ENCODE measurements at places on chromosomes 11 and 22. TPM values are rescaled to one million over a fixed set of nuclear protein-coding genes. Genes with fewer than 3 reads are reported as not detected.

The LRP4 gene
- total RNA-seq, result 2.2 TPM

The ROBO4 gene
- total RNA-seq, result 0.59 TPM

The FAM118A gene
- total RNA-seq, result 23.9 TPM

DNA sequence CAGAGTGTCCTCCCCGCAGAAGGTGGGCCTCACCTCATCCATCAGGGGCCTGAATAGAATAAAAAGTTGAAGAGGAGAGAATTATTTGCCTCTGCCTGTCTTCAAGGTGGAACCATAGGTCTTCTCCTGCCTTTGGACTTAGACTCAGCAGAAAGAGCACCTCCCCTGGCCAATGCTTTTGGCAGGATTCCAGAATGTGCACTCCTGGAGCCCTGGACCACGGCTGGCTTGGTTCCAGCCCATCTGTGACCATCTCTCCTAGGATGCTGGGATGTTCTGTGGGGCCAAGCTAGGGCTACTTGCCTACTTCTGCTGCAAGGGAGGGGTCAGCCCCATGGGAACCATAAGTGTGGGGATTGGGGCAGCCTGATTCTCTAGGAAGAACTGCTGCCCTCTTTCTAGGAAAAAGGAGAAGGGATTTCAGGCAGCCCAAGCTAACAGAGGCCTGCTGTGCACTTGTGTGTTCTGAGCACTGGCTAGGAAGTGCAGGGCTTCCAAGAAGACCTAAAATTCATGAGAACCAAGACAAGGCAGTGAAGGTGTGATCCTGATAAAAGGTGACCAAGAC, 32.2 kb upstream of the SHANK2 start:
- peaks cover 18% of the 10 kb centered on the region for H3K4me1 ChIP-seq
- peaks cover 22% of the 10 kb centered on the region for H3K27me3 ChIP-seq
- no peak overlapping the region for H3K4me3 ChIP-seq
- no peak overlapping the region for H3K27ac ChIP-seq
- no peak for DNase-seq

DNA sequence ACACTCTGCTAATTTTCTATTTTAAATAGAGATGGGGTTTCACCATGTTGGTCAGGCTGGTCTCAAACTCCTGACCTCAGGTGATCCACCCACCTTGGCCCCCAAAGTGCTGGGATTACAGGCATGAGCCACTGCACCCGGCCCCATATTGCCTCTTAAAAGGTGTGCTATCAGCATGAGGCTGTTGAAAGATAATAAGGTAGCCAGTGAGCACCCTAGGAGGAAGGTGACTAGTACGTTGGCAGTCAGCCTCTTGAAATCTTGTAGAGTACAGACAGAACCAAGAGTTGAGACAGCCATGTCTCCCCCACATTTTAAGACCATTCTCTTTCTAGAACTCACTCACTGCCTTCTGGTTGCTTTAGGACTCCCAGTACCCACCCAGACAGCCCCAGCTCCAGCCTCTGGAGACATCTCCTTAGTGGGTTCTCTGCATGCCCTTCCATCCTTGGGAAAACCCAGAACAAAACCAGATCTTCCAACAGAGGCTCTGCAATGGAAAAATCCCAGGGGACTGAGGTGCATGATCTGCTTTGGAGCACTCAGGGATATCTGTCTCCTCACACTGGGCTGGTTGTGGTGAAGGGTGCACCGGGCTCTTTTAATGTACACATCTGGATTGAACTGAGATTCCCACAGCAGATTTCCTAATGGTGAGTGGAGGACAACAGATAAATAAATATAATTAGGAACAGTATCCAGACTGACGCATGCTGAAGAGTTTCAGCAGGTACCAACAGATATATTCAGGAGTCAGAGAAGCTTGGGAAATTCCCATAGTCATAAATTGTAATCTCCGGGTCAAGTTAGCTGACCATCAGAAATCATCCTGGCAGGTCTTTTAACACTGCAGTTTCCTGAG, 49.4 kb downstream of the LRRC74B start:
- no peaks in the 10 kb centered on the region for H3K4me1 ChIP-seq
- peaks cover under 1% of the 10 kb centered on the region for H3K27me3 ChIP-seq
- no peak for DNase-seq
- H3K4me3 ChIP-seq, result no peak overlapping the region

DNA sequence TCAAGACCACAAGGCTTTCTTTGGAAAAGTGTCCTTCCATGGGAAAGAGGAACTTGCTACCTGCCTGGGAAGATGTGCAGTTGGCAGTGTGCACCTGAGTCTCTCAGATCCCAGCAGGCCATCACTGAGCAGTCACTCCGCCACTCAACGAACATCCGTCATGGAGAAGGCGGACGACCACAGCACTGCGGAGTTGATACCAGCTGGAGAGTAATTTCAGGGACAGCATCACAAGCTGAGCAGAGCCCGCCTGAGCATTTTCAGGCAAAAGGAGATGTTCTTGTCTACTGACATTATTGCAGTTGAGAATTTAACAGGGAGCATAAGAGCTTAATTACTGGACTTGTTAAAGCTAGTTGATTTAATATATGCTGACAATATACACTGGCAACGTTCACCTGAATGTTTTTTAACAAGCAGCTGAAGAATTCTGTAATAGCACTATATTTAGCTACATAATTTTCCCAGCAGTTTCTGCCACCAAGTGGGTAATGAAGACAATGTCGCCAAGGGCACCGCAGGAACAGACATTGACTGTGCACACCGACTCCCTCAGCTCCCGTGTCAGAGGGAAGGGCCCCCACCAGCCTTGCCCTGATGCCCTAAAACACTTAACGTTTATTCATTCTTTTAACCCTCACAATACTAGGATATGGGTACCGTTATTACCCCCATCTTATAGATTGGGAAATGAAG, 52.4 kb upstream of the ARFGAP3 start:
- H3K36me3 ChIP-seq, result peaks cover 29% of the 10 kb centered on the region
- no peaks in the 10 kb centered on the region for H3K27me3 ChIP-seq
- H3K4me3 ChIP-seq, result no peak overlapping the region
- peak; percentile 41 for DNase-seq
- no peaks in the 10 kb centered on the region for H3K4me1 ChIP-seq

- no peak overlapping the region for H3K4me3 ChIP-seq
- H3K27ac ChIP-seq, result no peak overlapping the region
- no peaks in the 10 kb centered on the region for H3K4me1 ChIP-seq
- H3K36me3 ChIP-seq, result no peaks in the 10 kb centered on the region
- H3K27me3 ChIP-seq, result no peaks in the 10 kb centered on the region
Measured at GRCh38 chr11:134780486-134781147, 368.6 kb upstream of the B3GAT1 start.

- H3K4me1 ChIP-seq, result no peaks in the 10 kb centered on the region
- no peaks in the 10 kb centered on the region for H3K27me3 ChIP-seq
- no peak for DNase-seq
- peaks cover 48% of the 10 kb centered on the region for H3K36me3 ChIP-seq
Measured at GRCh38 chr11:43392713-43393112, 34.0 kb downstream of the TTC17 start.

DNA sequence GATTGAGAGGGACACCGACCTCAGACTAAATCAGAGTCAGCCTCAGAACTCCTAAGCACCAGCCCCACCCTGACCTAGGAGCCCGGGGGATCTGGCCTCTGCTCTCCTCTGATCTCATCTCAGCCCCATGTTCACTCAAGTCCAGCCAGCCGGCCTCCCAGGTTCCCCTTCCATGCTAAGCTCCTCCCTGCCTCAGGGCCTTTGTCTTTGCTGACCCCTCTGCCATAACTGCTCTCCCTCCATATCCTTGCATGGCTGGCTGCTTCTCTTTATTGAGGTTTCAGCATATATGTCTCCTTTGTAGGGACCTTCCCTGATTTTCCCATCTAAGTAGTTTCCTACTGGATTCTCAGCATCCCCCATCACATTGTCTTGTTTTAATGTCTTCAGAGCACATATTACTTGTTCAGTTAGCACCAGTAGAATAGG, 780 bp upstream of the SLC15A3 start:
- H3K4me1 ChIP-seq, result peaks cover 11% of the 10 kb centered on the region
- peak overlapping the region; percentile 62 for H3K27ac ChIP-seq
- H3K4me3 ChIP-seq, result peak overlapping the region; percentile 78
- H3K36me3 ChIP-seq, result no peaks in the 10 kb centered on the region
- H3K27me3 ChIP-seq, result no peaks in the 10 kb centered on the region
- no peak for DNase-seq

GRCh38 chr11:92841719-92842118, 127.7 kb upstream of the MTNR1B start:
- H3K4me1 ChIP-seq, result no peaks in the 10 kb centered on the region
- H3K27me3 ChIP-seq, result no peaks in the 10 kb centered on the region
- H3K27ac ChIP-seq, result no peak overlapping the region
- H3K4me3 ChIP-seq, result no peak overlapping the region

DNA sequence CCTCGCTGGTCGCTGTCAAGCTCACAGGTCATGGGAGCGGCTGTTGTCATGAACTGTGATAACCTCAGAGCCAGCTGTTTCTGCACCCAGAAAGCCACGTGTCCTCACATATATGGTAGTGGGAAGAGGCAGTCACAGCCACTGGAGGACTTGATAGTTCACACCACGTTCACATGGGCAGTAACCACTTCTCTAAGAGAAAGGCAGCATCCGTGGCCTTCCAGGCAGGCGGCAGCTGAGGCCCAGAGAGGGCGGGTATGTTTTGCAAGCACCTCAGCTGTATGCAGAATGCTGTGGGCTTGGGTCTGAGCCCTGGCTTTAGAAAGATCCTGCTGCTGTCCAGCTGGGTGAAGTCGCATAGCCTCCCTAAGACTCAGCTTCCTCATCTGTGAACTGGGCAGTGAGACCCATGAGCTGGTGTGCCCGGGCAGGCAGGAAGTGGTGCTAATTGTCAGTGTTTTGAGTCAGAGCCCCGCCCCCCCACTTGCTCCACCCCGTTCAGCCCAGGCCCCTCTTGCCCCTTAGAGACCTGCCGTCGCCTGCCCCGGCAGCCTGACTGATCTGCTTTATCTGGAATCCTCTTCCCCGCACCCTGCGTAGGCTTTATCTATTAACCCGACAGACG, 13.3 kb downstream of the TTC38 start:
- H3K4me1 ChIP-seq, result no peaks in the 10 kb centered on the region
- DNase-seq, result peak; percentile 52
- peaks cover 50% of the 10 kb centered on the region for H3K36me3 ChIP-seq
- no peaks in the 10 kb centered on the region for H3K27me3 ChIP-seq

DNA sequence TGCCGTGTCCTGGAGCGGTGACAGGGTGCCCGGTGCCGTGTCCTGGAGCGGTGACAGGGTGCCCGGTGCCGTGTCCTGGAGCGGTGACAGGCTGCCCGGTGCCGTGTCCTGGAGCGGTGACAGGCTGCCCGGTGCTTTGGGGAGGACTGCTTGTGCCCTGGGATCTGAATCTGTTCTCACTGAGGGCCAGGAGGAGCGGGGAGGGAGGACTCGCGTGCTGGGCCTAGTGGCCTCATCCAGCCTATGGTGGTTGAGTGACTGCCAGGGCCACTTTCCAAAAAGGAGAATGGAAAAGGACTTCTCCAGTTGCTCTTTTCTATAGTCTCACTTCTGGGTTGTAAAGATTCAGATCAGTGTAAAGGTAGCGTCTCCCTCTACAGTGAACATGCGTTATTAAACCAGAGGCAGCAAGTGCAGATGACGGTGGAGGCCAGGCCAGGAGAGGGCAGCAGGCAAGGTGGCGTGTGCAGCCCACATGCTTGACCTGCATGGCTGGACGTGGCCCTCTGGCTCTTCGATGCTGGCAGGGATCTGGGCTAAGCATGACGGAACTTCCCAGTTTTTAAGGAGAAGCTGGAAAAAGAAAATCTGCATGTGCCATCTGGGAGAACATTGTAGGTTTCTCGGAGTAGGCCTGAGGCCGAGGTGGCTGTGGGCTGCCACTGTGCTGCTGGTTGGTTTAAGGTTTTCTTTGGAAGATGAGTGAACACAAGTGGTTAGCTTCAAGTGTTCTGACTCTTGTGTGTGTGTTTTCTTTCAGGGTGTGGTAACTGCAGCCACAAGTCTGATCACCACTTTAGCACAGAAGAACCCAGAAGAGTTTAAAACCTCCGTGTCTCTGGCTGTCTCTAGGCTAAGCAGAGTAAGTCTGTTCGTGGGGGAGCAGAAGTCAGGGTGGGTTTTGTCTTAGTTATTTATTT, 55.0 kb downstream of the AP2A2 start:
- DNase-seq, result peak; percentile 97
- H3K4me3 ChIP-seq, result no peak overlapping the region
- H3K36me3 ChIP-seq, result peaks cover 25% of the 10 kb centered on the region
- H3K27ac ChIP-seq, result no peak overlapping the region
- peaks cover 3% of the 10 kb centered on the region for H3K4me1 ChIP-seq

GRCh38 chr11:125627236-125627910, 2.4 kb downstream of the CHEK1 start:
- H3K27ac ChIP-seq, result peak overlapping the region; percentile 89
- H3K27me3 ChIP-seq, result no peaks in the 10 kb centered on the region
- peak overlapping the region; percentile 81 for H3K4me3 ChIP-seq
- peaks cover 15% of the 10 kb centered on the region for H3K4me1 ChIP-seq

- no peak for DNase-seq
- no peak overlapping the region for H3K4me3 ChIP-seq
- H3K27ac ChIP-seq, result no peak overlapping the region
Measured at GRCh38 chr11:113103932-113104690, 142.9 kb downstream of the NCAM1 start.

GRCh38 chr11:1041149-1041467, 4.6 kb upstream of the MUC6 start:
- no peak overlapping the region for H3K27ac ChIP-seq
- H3K4me3 ChIP-seq, result no peak overlapping the region
- no peaks in the 10 kb centered on the region for H3K36me3 ChIP-seq
- peaks cover 2% of the 10 kb centered on the region for H3K4me1 ChIP-seq
- peak; percentile 78 for DNase-seq
- H3K27me3 ChIP-seq, result no peaks in the 10 kb centered on the region

DNA sequence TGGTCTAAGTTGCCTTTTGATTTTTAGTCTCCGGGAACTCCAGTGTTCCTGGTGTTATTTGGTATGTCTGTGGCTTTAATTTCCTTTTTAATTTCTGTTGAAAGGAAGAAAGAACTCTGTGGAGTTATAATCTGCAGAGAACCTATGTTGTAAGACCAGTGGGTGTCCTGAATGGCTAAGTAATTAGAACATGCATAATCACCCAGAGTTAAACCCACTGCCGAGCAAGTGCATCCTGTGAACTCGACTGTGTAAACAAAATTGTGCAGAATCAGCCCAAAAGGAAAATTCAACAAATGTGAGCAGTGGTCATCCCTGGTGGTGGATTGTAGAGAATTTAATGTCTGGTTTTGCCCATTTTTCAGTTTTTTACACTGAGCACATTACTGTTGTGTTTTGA, 162.5 kb downstream of the COMMD9 start:
- H3K36me3 ChIP-seq, result no peaks in the 10 kb centered on the region
- DNase-seq, result no peak
- no peak overlapping the region for H3K27ac ChIP-seq
- H3K4me3 ChIP-seq, result no peak overlapping the region

- H3K4me3 ChIP-seq, result no peak overlapping the region
- no peaks in the 10 kb centered on the region for H3K4me1 ChIP-seq
- DNase-seq, result no peak
- H3K27ac ChIP-seq, result no peak overlapping the region
- H3K36me3 ChIP-seq, result no peaks in the 10 kb centered on the region
Measured at GRCh38 chr11:34795641-34796040, 120.5 kb downstream of the APIP start.
